NCI-H187 (cell line): ENCODE measurements at places on chromosomes 11 and 22.

- no peak for DNase-seq
Observed at GRCh38 chr22:35593071-35593890, 23.8 kb downstream of the MB start.

DNA sequence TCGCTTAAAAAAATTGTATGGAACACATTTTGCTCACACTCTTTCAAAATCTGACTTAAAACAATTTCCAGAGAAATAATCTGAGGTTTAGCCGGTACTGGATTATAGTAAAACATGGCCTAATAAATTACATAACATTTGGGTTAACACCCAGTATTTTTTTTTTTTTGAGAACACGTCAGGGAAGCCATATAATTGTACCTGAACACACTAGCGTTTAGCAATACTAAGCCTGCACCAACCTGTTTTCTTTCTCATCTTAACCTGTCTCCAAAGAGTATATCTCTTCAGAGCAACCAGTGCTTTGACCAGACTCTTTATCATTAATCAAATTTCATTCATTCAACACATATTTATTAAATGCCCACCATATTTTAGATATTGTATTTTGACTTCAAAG is 2.0 kb upstream of the POGLUT3 start:
- no peak for DNase-seq

DNA sequence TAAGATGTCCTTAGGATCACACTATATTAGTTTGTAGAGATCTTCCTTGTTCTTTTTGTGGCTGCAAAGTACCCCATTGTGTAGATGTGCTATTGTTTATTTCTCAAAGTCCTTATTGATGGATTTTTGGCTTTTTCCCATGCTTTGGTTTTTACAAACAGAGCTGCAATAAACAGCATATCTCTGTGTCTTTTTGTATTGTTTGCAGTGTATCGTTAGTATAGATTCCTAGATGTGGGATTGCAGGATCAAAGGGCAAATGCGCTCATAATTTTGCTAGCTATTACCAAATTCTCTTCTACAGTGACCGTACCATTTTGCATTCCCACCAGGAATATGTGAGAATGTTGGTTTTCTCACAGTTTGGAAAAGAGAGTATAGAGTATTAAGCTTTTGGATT is 27.5 kb upstream of the FTH1 start:
- no peak for DNase-seq

DNA sequence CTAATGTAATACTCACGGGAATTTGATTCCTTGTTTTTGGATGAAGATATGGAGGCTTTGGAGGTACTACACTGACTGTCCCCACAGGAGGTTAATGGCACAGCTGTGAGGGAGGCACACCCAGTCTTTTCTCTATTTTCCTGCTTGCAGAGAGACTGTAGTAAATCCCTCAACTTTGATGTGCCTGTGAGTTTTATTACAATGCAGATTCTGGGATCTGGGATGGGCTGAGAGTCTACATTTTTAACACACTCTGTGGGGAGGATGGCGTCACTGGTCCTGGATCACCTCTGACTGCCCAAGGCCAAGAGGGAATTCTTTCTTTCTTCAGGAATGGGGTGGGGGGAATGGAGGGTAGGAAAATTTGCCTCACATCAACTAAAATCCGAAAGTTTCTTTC is 80.2 kb upstream of the NTM start:
- DNase-seq = no peak

DNA sequence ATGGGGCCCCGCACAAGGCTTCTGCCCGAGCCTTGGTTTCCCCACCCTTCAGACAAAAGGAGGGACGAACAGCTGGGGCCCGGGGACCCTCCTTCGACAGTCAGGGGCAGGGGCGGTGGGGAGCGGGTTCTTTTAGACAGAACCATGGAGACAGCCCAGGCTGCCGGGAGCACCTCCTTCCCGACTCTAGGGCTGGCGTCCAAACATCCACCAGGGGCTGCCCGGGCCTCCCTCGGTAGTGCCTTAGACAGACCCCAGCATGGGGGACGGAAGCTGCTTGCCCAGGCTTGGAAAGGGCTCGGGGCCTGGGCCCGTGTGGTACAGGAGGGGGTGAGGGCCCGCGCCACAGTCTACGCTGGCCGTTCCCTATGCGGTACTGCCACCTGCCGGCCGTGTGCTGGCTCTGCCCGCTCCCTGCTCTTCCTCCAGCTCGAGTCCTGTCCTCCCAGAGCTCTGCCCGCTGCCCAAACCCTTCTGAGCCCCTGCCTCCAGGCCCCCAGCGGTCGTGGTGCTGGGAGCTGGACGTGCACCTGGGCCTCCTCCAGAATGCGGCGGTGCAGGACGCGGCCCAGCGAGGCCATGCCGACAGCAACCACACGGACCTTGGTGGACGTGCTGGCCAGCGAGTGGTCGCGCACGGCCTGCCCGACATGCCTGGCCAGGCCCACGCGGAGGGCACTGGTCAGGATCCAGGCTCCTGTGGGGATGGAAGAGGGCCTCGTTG is 20.1 kb downstream of the TSSC4 start:
- DNase-seq = no peak

DNA sequence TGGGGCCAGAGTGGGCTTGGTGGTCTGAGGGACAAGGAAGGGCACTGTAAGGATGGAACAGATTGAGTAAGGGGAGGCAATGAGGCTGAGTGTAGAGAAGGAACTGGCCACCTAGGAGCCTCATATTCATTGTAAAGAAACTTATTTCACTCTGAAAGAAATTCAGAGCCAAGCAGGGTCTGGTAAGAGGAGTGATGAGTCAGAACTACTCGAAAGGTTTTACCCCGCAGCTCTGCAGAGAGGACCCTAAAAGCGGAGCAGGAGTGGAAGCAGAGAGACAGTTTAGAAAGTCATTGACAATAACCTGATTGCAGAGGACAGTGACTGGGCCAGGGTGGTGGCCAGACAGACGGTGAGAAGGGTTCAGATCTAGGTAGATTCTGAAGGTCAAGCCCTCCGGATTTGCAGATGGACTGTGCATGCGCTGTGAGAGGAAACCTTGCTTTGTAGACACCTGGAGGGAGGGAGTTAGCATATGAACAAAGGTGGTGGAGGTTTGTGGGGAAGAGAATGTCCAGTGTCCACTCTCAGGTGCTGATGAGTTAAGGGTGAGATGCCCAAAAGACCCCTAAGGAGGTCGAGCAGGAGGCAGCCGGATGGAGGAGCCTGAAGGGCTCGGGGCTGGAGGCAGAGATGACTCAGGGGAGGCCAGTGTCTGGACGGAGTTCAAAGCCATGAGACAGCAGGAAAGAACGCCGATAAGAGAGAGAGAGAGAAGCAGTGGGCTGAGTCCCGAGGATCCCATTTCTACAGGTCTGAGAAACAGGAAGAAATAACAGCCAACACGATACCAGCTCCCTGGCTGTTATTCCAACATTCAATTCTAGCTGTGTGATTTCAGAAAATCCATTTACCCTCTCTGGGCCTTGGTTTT is 546.0 kb downstream of the BRD1 start:
- DNase-seq = no peak

- DNase-seq = no peak
Observed at GRCh38 chr11:113189909-113190667, 124.3 kb upstream of the TTC12 start.

GRCh38 chr11:69425895-69426544 is 55.4 kb upstream of the LINC01488 start:
- no peak for DNase-seq

DNA sequence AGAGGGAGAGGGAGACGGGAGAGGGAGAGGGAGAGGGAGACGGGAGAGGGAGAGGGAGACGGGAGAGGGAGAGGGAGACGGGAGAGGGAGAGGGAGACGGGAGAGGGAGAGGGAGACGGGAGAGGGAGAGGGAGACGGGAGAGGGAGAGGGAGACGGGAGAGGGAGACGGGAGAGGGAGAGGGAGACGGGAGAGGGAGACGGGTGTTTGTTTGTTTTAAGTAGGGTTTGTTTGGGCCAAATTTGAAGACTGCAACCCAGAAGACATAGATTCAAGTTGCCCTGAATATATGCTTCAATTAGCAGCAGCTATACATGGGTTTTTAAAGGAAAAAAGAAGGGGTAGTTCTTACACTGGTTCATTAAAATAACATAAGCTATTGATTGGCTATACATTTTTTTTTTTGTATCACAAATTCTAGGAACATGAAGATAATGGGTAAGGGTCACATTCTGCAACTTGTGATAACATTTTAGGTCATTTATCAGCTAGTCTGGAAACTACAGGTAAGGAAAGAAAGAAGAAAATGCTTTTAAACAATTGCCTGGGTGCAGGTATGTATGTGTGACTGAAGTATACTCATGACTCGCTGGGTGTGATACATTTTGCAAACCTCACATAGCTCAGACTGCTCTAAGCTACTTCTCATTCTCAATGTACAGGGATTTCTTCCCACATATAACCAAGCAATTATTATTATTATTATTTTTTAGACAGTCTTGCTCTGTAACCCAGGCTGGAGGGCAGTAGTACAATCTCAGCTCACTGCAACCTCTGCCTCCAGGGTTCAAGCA is 67.3 kb downstream of the MCHR1 start:
- no peak for DNase-seq

DNA sequence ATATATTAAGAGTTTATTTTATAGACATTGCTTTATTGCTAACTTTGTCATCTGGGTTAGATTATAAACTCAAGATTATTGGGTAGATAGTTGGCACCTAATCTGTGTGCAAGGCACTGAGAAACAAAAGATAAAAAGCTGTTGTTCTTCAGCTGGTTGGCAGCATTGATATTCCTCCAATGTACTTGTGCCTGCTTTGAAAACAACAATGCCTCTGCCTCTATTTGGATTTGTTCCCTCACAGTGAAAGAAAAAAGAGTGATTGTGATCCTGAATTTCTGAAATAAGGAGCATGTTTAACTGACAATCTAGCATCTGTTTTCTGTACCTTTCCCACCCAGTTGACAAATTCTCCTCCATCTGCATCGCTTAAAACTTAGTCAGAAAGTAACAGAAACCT is 98.3 kb downstream of the TYR start:
- DNase-seq = no peak

DNA sequence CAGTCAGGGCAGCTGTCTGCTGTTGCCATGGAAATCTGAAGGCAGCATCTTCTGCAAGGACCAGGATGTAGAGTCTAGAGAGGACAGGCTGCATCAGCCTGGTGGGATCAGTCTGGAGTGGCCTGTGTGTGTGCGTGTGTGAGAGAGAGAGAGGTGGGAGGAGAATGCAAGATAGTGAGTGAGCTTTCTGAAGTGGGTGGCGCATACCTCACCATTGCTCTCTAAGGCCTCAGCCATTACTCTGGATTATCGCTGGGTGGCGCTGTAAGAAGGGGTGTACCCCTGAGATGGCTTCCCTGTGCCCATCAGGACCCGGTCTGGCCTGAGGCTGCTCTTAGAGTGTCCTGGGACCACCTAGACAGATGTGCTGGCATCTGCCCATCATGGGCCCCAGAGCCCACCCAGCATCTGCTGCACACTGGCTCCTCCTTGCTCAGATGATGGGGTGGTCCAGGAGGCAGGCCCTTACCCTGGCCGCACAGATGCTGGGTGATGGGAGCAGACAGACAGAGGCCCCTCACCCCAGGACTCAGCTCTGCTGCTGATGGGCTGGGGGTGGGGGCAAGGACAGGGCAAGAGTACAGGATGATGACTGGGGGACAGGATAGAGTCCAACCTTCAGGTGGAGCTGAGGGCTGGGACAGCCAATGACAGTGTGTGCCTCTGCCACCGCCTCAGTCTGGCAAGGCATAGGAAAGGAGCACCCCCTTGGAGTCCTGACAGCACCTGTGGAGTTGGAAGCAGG is 25.7 kb upstream of the TUB start:
- DNase-seq = no peak

DNA sequence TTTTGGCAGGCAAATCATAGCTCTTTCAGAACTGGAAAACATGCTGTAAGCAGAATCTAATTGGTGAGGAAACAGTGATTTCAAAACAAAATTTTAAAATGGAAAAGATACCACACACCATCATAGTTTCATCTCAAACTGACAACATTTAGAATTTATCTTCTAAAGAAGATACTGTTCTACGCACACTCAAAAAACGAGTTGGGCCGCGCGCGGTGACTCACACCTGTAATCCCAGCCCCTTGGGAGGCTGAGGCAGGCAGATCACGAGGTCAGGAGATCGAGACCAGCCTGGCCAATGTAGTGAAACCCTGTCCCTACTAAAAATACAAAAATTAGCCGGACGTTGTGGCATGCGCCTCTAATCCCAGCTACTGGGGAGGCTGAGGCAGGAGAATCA is 44.2 kb upstream of the ADSL start:
- no peak for DNase-seq

DNA sequence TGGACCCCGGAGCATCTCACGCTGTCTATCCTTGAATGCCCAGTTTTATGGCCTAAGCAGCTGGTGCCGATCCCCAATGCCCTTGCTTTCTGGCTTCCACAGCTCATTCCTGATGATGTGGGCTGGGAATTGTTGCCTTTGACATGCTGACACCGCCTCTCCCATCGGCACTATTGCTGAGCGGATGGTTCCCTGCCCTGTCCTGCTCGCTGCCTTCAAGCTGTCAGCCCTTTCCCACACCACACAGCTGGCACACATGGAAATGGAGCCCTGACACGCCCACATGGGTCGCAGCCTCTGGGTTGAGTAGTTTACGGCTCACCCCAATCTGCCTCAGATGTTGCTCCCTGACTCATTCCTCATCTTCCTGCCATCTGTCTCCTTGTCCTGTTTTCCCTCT is 110.2 kb upstream of the SESN3 start:
- DNase-seq = no peak
